Stimulated activated CD4-positive, alpha-beta T cell treated with anti-CD3 and anti-CD28 coated beads, Interleukin-12 subunit alpha, Interleukin-12 subunit beta, amount 100 ng/mL, for 4 hours (primary cell): ENCODE measurements at places on chromosomes 12 and 14.

GRCh38 chr12:1723721-1724120 is 32.9 kb downstream of the ADIPOR2 start:
- DNase-seq = no peak

DNA sequence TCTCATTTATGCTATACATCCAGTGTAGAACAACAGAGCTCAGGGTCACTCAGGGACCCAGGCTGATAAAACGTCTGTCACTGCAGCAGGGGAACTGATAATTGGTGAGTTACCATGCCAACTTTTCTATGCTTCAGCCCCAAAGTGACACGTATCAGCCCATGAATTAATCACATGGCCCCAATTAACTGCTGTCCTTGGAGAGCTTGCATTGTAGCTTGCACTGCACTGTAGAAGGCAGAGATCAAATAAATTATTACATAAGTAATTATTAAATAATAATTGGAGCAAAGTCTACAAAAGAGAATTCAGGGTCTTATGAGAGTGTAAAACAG is 144.6 kb downstream of the SUDS3 start:
- DNase-seq = no peak

- no peak for DNase-seq
Measured at GRCh38 chr14:95946867-95947266, 70.2 kb downstream of the TUNAR start.

- DNase-seq = no peak
Measured at GRCh38 chr12:31233061-31233730, 92.8 kb downstream of the SINHCAF start.

DNA sequence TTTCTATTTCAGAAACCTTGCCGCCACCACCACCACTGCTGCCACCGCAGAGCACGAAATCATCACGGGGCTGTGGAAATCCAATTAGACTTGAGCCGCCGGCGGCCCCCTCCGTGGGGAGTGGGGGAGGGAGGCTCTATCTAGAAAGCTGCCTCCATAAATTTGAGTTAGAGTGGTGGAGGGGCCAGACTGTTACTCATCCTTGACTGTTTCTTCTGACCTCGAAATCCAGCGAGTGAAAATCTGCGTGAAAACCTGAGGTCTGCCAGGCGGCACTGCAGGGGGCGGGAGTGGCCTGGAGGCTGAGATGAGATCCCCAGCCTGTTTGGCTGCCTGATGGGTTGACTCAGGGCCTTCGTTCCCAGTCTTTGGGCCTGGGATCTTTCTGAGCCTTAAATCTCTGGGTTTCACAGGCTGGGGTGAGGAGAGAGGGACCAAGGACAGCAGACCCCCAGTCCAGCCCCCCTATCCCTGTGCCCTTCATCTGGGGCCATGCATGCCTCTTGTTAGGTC is 29.9 kb downstream of the TSPAN9 start:
- DNase-seq = no peak

DNA sequence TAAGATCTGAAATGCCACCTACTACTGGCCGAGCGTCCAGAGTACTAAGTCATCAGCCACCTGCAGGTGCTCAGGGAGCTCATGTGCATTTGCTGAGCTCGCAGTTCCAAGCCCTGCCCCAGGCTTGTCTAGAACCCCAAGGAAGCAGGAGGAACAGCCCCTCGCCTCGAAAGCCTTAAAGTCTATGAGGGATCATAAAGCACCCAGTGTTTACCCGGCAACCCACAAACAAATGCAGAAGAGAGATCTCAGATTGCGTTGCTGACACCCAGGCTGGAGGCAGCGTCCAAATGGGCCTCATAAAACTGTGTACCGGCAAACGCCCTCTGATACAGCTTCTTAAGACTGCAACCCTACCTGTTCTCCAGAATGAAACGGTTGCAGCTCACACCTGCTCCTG is 6.8 kb downstream of the KDM2B start:
- DNase-seq = no peak

DNA sequence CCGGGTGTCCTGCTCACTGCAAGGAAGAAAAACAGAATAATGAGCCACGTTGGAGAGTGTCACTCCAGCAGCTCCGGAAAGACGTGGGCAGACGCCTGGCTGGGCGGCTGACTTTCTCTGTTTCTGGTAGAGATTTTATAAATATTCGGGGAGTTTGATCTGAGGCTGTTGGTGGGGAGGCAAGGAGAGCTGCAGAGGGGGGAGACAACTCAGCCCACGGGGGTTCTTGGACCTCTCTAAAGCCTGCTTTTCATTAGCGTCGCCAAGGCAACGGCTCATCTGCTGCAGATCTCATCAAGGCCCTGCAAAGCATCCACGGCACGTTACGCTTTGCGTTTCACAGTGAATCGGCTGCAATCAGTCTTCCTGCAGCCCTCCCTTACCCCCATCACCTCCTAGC is 207.2 kb downstream of the ZFP36L1 start:
- no peak for DNase-seq

DNA sequence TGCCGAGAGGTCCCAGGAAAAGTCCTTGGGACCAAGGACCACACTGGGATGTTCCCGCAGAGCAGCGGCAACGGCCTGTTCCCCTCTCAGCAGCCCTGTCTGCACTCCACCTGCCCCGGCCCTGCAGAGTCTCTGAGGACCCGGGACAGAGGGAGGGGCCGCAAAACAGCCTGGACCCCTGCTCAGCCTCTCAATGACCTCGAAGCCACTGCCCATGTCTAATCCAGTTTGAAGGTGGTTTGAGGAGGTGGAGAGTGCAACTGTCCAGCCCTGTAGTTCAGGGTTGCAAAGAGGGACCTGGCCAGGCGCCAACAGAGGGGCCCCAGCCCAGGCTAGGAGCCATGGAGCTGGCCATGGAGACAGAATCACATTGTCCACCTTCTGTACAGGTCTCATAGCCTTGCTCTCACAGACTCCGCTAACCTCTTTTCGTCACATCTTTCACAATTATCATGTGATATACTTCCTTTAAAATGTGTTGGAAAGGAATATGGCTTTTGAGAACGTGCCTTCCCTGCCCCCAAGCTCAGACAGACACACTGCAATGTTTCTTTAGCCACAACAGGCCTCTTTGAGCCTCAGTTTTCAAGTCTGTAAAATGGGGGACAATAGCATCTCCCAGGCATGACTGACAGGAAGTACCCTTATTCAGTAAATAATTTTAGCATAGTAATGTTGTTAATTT is 49.3 kb downstream of the ACTN1 start:
- no peak for DNase-seq

GRCh38 chr14:64675312-64675711 is 28.9 kb upstream of the PLEKHG3 start:
- no peak for DNase-seq

DNA sequence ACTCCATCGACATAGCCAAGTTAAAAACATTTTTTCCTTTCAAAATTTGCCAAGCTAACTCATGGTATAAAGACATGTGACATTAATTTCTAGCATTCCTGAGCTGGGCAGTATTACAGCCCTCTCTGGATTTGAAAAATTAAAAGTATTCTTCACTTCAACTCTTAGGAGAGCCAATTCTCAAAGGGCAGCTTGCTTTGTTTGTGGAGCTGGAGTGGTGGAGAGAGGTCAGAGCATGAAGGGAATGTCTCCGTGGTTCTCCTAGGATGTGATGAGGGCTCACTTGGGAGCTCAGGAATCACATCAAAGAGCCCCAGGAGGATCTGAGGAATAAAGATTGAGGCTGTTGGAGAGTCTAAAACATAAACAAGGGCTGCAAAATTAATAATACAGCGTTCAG is 46.9 kb upstream of the RGS6 start:
- DNase-seq = no peak

DNA sequence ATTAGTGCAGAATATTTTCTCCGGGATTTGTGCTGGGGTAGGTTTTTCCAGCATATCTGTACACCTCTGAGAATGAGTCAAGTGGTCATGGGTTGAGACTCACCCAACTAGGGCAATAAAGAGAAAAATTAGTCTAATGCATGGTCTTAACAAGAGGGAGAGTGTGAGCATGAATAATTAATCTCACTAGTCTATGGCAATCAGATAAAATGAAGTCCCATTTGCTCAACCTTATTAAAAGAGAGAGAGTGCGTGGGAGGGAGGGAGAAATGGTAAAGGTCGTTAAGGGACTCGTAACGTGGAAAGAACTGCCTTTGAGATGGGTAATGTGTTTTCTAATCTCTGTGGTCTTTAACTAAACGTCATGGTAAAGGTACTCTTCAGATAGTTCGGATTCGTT is 91.6 kb downstream of the TESC start:
- no peak for DNase-seq

GRCh38 chr12:31518680-31519227 is 72.2 kb downstream of the DENND5B start:
- DNase-seq = no peak

DNA sequence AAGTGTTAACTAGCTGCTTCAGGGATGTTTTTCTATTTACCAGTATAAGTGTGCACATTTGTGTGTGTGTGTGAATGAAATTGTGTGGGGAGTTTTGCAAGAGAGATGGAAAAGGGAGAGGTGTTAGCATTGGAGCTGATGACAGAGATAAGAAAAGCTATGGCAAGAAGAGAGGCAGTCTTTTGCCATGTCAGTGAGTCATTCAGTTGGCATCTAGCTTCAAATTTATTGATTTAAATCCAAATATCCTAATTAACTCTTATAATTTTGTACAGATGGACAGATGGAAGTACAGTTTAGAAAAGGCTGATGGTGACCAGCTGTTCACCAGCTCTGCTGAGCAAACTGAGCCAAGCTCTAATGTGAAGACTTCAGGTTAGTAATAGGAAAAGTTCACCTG is 3.3 kb upstream of the BHLHE41 start:
- no peak for DNase-seq

- DNase-seq = no peak
Measured at GRCh38 chr14:22476005-22476751, 112.8 kb downstream of the DAD1 start.

GRCh38 chr12:79886917-79887519 is 47.9 kb downstream of the PPP1R12A start:
- DNase-seq = no peak

GRCh38 chr12:10952645-10953044 is 13.6 kb upstream of the TAS2R14 start:
- DNase-seq = no peak

DNA sequence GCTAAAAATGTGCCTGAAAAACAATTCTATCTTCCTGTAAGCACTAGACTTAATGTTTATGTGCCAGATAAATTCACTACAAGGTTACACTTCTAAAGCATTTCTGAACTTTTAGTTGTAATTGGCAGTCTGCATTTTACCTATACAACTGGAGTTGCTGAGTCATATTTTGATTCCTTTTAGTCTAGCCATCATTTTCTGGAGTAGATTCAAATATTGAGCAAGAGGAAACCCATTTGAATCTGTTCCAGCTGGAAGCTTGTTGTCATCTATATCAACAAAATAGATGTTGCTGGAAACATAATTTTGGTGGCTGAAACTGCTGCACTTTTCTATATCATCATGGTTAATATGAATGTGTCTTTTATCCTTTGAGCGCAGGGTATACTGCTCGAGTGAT is 122.2 kb upstream of the CCDC175 start:
- DNase-seq = no peak

DNA sequence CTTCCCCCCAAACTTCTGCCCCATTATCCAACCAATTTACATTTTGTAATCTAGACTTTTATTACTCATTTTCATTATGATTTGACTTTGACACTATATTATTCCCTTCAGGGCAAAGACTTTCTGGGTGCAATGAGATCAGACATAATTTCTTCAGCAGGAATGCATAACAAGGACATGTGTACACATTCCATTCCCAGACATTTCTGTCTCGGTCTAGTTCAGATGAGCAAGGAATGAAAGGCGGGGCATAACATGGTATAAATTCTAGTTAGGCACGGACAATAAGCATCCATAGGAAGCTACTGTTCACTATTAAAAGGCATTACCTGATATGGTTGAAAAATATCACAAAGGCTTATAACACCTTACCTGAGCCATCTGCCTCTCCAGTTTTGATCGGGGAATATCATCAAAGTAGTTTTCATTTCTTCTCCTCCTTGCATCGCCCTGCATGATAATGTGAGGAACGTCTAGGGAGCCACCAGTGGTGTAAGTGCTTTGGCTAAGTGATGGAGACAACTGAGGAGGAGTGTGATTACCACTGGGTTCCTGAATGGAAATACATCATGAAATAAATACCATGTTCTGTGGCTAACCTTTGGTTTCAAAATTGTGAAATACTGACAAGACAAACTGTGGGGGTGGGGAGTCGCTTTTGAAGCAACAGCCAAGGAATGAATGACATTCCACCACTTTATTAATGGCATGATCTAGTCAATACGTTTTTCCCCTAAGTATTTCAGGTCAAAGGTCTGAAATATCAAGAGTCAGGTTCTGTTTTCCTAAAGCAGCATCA is 183.9 kb downstream of the APAF1 start:
- DNase-seq = no peak

- no peak for DNase-seq
Measured at GRCh38 chr14:101239065-101239464, 322.2 kb upstream of the DIO3 start.

GRCh38 chr12:82833481-82833880 is 146.8 kb downstream of the TMTC2 start:
- no peak for DNase-seq

DNA sequence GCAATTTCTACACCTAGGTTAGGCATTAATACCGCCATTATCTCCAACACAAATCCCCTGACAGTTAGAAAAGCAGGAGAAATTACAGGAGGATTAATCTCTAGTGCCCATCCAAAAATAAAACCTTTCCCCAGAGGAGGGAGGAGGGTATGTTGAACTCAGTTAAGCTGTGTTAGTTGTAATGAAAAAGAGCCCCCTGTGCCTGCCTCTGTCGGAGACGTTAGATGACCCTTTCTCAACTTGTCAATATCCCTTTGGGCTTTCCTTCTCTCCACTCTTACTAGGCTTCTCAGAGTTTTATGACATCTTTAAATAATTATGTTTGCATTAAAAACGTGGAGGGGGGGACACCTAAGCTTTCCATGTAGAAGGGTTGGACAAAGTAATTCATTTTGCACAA is 278.2 kb downstream of the PDZRN4 start:
- DNase-seq = no peak

DNA sequence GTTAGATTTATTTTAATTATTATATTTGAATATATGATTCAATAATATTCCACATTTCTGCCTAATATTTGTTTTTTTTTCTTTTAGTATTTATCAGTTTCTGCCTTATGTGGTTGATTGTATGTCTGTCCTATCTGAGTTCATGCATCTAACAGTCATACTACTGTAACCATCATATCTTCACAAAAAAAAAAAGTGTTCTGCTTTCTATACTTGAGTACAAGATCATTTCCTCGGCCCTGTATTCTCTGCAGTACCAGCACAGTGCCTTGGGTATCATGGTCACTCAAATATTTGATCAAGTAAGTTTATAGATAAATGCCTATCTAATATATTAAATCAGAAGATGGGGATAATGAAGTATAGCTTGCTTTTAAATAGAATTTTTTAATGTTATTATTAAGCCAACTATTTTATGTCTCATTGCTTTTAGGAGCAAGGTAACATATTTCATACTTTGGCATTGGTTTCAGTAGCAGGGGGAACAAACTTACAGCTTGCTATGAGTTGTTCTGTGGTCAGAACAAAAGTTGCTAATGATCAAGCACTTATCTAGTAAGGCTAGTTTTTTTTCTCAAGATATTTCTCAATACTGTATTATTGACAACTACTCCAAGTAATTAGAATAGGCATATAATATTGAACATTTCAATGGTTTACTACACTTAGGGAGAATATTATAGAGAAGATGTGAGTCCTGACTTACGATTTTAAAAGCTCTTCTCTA is 290.5 kb upstream of the FBXO33 start:
- no peak for DNase-seq
